ENCODE measurements at places on chromosomes 2 and 18. TPM values are rescaled to one million over a fixed set of nuclear protein-coding genes. Genes with fewer than 3 reads are reported as not detected.

SCRN3 gene
- 65.7 TPM for total RNA-seq

SOWAHC gene
- total RNA-seq: 34.1 TPM

HOXD1 gene
- not detected for total RNA-seq

FEV gene
- not detected for total RNA-seq

BOLL gene
- not detected for total RNA-seq

NCKAP5 gene
- total RNA-seq: 19.7 TPM

STAT4 gene
- 6.3 TPM for total RNA-seq

PSTPIP2 gene
- total RNA-seq: 1.6 TPM

MEP1B gene
- total RNA-seq: not detected

RAMP1 gene
- total RNA-seq: 2.2 TPM

UGT1A3 gene
- total RNA-seq: not detected

LRRC30 gene
- total RNA-seq: not detected

FBXO48 gene
- 0.94 TPM for total RNA-seq

SULT1C4 gene
- 11.9 TPM for total RNA-seq

ITGB6 gene
- not detected for total RNA-seq

DYNC2LI1 gene
- 48.2 TPM for total RNA-seq

TUBB8B gene
- not detected for total RNA-seq

IFT172 gene
- total RNA-seq: 70.7 TPM

CFAP65 gene
- 0.63 TPM for total RNA-seq

MBOAT2 gene
- 241 TPM for total RNA-seq

ST8SIA5 gene
- total RNA-seq: 31.9 TPM

CAPN13 gene
- total RNA-seq: 0.31 TPM

HOXD4 gene
- not detected for total RNA-seq

UGT1A8 gene
- not detected for total RNA-seq

LBX2 gene
- not detected for total RNA-seq

PROC gene
- total RNA-seq: not detected

POU3F3 gene
- 256 TPM for total RNA-seq

CLIP4 gene
- total RNA-seq: 51.3 TPM

TMEM178A gene
- 32.2 TPM for total RNA-seq

FN1 gene
- total RNA-seq: 128 TPM

RTTN gene
- 90.8 TPM for total RNA-seq

KCNG3 gene
- 0.31 TPM for total RNA-seq

PDE11A gene
- 1.3 TPM for total RNA-seq

LOXL3 gene
- total RNA-seq: 19.4 TPM

TM4SF20 gene
- total RNA-seq: not detected

PTPN18 gene
- total RNA-seq: 41.9 TPM

SPATA3 gene
- not detected for total RNA-seq

SALL3 gene
- total RNA-seq: 17.2 TPM

CCDC150 gene
- total RNA-seq: 9.4 TPM

ACTG2 gene
- not detected for total RNA-seq

STPG4 gene
- 1.9 TPM for total RNA-seq

LHCGR gene
- total RNA-seq: not detected

SCN9A gene
- 144 TPM for total RNA-seq

CENPO gene
- total RNA-seq: 16.6 TPM

NMUR1 gene
- not detected for total RNA-seq

RFTN2 gene
- total RNA-seq: 26.0 TPM

ACKR3 gene
- total RNA-seq: 12.5 TPM

COLEC12 gene
- total RNA-seq: 5.0 TPM

KIAA2012 gene
- 1.9 TPM for total RNA-seq

SLC30A3 gene
- 0.31 TPM for total RNA-seq

Data from parietal lobe (tissue), 2 donors.